ENCODE measurements at places on chromosomes 12 and 14.

DNA sequence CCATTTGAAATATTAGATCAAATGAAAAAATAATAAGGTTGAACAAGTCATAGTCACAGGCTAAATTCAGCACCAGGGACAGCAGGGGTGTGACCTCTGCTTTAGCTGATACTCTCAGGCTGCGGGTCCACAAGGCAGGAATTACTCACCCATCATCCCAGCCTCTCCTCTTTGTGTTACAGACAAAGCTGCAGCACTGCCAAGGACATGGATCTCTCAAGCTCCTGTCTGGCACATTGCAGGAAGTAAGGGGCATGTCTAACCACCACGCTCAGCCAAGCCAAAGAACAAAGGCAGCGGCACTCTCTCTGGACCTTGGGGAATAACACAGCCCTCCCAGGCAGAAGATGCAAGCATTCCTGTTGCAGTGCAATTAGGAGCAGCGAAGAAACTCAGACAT is 783.8 kb downstream of the VRK1 start:
- no peak for DNase-seq
- H3K27me3 ChIP-seq, result no peaks in the 10 kb centered on the region
- no peaks in the 10 kb centered on the region for H3K4me1 ChIP-seq
- no peak overlapping the region for H3K4me3 ChIP-seq
- no peaks in the 10 kb centered on the region for H3K36me3 ChIP-seq
- no peak overlapping the region for H3K27ac ChIP-seq

GRCh38 chr14:89215114-89215513 is 201.9 kb downstream of the FOXN3 start:
- no peaks in the 10 kb centered on the region for H3K4me1 ChIP-seq
- peaks cover 6% of the 10 kb centered on the region for H3K36me3 ChIP-seq
- H3K27ac ChIP-seq, result no peak overlapping the region

DNA sequence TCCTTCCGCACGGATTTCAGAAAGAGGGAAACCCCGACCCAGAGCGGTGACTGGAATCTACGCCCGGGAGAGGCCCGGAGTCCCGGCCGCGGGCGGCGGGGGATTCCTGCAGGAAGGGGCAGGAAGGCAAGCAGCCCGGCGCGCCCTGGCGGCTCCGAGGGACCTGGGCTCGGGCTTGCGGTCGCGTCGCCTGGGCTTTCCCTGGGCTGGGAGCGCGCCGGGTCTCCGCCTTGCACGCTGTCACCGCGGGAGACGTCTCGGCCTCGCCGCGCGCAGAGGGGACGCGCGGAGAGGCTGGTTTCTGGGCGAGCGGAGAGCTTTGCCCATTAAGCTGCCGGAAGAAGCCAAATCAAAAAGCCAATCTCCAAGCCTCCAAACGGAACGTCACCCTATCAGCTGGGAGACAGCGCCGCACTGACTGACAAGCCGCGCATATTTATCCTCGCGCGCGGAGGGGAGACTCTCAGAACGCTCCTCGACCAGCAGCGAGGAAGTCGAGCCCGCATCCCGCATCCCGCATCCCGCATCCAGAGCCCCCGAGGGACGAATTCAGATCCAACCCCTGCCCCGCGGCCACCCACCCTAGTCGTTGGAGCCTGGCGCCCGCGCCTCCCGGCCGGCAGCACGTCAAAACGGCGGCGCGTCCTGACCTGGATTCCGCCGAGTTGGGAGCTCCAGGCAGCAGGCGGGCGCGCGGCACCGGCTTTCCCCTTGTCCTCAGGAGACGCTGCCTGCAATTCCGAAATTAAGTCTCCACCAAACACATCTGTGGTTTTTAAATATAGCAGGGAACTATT is at the start of gene SLC8A3:
Gene SLC8A3, minus strand, starts transcription at position 293 of the 797 bp plus-strand sequence. CDS start 20,529 bp downstream, outside the sequence.
- H3K36me3 ChIP-seq, result no peaks in the 10 kb centered on the region
- peak within 1 kb of the TSS; percentile 50 for H3K4me3 ChIP-seq
- DNase-seq, result no peak
- peaks cover 17% of the 10 kb centered on the region for H3K4me1 ChIP-seq
- no peak within 1 kb of the TSS for H3K27ac ChIP-seq

- H3K4me3 ChIP-seq, result no peak overlapping the region
- no peaks in the 10 kb centered on the region for H3K36me3 ChIP-seq
- no peak for DNase-seq
- H3K27me3 ChIP-seq, result no peaks in the 10 kb centered on the region
These were observed 17.9 kb upstream of the P2RX7 start for GRCh38 chr12:121114806-121115205.

DNA sequence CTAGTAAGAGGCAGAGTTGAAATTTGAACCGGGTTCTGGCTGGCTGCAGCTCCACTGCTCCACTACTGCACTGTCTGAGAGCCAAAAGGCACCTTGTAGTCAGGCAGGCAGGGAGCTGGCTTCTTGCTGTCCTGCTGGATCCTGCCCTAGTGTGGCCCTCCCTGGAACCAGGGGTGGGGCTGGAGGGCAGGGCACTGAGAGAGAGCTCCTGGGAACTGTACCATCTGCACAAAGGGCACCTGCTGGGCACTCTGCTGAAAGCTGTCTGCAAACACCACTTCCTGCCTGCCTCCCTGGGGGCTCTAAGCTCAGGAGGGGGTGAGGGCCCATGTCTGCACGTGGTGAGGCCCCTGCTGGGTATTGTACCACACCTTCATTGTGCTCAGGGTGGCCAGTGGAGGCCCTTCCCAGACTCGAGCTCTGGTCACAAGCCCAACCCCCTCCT is 19.0 kb upstream of the TCL1B start:
- H3K27me3 ChIP-seq, result no peaks in the 10 kb centered on the region
- H3K4me3 ChIP-seq, result no peak overlapping the region
- DNase-seq, result no peak
- H3K4me1 ChIP-seq, result no peaks in the 10 kb centered on the region
- no peaks in the 10 kb centered on the region for H3K36me3 ChIP-seq

DNA sequence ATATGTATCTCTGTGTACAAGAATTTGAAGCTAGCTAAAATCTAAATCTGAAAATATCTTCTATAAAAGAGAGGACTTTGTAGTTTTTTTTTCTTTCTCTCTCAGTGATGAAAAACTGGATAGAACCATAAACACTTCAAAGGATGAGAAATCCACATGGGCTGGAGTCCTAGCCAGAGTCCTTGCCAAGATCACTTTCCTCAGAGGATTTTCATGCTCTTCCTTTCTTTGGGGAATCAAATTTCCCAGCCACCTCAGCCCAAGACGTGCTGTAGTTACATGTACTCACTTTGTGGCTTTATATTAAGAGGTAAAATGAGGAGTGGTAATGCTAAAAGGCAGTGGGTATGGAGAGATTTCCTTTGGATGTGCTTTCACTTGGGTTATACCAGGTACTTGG is 110.3 kb downstream of the SLC38A1 start:
- no peaks in the 10 kb centered on the region for H3K36me3 ChIP-seq
- no peaks in the 10 kb centered on the region for H3K4me1 ChIP-seq
- H3K27ac ChIP-seq, result no peak overlapping the region
- H3K4me3 ChIP-seq, result no peak overlapping the region
